ENCODE measurements at places on chromosomes 6 and 20. TPM values are rescaled to one million over a fixed set of nuclear protein-coding genes. Genes with fewer than 3 reads are reported as not detected.

- no peak for DNase-seq
These were observed 231.9 kb downstream of the CLIC5 start for GRCh38 chr6:45783716-45784115.

DNA sequence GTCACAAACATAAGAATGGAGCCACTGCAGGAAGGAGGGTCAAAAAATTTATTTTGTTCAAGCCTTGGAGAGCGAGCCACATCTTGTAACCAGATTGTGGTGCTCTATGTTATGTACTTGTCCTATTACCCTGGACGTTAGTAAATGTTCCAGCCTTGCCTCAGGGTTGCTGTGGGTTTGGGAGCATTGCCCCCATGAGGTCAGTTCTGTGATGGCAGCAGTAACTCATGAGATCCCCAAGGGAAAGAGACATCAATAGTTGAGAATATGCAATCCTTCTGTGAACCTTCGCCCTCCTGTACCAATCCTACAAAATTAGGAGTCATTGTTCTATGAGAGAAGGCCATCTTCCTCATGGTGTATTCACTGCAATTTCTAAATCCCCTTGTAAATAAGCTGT, 16.4 kb upstream of the CFAP206 start:
- DNase-seq = no peak

DNA sequence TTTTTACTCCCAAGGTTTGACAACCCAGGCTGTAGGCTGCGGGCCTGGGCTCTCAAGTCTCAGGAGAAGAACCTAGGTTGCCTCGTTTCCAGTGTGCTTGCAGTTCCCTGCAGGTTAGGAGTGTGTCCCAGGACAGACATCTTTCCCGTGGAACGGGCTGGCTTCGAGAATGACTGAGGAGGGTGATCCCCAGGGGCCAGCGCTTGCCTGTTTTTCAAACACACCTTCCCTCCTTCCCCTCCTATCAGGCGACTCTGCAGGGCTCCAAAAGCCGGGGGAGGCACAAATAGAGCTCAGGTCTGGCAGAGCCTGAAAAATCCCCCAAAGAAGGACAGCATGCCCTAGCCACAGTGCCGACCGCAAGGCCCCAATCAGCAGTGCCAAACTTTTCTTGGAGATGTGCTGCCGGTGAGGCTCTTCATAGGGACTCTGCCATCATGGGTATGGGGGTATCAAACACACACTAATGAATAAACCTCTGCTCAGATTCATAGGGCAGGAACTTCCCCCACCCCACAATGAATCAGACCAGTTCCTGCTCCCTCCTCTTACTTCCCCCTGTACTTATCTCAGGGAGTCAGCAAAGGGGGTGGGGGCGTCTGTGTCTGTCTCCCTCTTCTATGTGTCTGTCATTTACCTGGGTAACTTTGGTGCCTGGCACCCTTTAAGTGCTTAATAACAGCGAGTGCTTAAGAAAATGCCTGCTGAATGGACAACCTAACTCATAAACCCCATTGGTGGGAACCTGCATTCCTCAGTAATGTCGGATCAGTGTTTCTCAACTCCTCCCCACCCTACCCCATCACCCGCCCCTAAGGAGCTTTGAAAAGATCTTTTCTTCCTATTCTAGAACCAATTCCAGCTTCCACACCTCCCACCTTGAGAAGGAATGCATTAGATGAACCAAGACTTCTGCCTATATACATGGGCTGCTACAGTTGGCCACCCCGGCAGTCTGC, 1.6 kb downstream of the KCNG1 start:
- no peak for DNase-seq

GRCh38 chr6:20924911-20925543, 390.8 kb downstream of the CDKAL1 start:
- no peak for DNase-seq

Gene SRSF12
- not detected for total RNA-seq

DNA sequence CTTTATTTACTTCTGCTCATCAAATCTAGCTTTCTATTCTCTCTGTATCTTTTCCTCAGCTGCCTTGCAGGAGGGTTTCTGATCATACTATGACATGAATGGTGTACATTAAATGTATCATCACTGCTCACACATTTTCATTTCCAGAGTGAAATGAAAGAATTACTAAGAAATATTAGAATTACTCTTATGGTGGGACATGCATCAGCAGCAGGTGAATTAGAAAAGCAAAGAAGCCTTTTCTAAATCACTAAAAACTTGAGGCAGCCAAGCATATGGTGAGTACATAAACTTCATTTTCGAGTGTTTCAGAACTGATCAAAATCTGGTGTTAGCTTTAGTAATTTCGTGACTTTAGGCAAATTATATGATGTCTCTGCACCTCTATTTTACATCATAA, 23.6 kb downstream of the IL17A start:
- DNase-seq = no peak

Gene PPP1R14C
- total RNA-seq = 131 TPM

GRCh38 chr20:47876311-47877088, 91.2 kb upstream of the SULF2 start:
- no peak for DNase-seq

- no peak for DNase-seq
These were observed 159.5 kb upstream of the OLIG3 start for GRCh38 chr6:137653706-137654059.

Gene UNC5CL
- total RNA-seq = 0.52 TPM

DNA sequence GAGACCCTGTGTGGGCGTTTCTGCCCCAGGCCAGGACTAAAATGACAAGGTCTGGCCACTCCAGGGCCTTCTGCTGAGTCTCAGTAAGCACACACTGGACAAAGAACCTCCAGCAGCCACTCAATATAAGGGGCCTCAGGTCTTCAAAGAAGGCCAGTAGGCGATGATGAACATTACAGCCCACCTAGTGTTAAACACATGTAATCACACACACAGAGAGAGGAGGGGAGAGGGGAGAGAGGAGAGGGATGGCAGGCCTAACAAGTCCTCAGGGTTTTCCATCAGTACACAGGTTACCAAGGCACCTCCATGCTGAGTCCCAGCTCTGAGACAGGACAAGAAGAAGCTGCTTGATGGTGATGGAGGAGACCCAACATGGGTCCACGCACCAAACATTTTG, 325.6 kb downstream of the PTPRT start:
- DNase-seq = no peak

Gene SLC22A2
- not detected for total RNA-seq

Gene MROH8
- total RNA-seq = 5.6 TPM

DNA sequence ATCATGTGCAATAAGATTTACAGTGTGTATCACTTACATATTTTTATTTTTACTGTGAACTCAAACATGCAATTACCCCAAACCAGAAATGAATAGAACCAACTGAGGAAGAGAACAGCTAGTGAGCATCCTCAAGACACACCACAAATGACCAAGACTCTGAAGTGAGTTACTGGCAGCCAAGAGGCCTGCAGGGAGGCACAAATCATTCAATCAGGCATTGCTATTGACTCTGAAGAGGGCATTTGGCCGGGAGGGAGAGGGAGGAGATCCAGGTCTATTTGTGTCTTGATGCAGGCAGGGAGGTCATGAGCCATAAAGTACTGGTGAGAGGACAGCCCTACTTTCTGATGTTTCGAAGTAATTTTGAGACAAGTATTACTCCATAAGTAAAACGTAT, 257.7 kb downstream of the BCKDHB start:
- no peak for DNase-seq

GRCh38 chr20:11791835-11792567, 125.7 kb upstream of the BTBD3 start:
- DNase-seq = no peak

- no peak for DNase-seq
These were observed 38.1 kb downstream of the JARID2 start for GRCh38 chr6:15283986-15284361.

- DNase-seq = no peak
These were observed 2.2 kb downstream of the NT5DC1 start for GRCh38 chr6:116102873-116103272.

- no peak for DNase-seq
These were observed 61.3 kb downstream of the SYNJ2 start for GRCh38 chr6:158043008-158043407.

DNA sequence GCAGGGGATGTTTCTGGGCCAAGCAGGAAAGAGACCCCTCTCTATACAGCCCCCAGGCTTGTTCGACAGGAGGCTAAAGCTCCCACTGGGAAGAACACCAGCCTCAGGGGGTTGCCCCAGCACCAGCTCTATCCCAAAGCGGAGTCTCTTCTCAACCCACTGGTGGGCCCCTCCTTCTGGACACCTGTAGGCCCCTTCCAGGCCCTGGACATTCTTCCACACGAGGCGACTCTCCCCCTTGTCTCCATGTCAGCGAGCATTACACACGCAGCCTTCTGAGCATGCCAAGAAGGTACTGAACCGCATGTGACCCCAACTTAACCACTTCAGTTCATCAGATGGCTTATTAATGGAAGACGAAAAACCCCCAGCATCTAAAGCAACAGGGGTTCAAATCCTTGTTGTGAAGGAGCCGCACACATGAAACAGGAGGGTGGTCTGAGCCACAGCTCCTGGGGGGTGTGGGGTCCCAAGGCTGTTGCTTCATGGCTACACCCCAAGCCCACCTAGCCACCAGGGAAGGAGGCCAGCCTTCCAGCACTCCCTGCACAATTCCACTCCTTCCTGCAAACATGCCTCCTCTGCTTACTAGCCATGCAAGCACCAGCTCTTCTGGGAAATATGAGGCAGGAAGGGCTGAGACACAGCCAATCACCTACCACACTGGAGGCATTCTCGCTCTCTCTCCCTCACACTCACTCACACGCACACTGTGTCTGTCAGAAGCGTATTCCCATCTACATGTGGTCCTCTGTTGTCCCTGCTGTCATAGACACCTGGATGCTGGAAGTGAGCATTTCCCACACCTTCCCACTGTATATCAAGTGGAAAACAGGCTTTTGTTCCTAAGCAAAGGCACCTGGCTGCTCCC, 104.5 kb downstream of the NOL4L start:
- DNase-seq = no peak

- no peak for DNase-seq
These were observed 1.3 kb downstream of the LY6G6C start for GRCh38 chr6:31720196-31720770.

Gene GLP1R
- total RNA-seq = 0.85 TPM

Gene CALHM4
- not detected for total RNA-seq

DNA sequence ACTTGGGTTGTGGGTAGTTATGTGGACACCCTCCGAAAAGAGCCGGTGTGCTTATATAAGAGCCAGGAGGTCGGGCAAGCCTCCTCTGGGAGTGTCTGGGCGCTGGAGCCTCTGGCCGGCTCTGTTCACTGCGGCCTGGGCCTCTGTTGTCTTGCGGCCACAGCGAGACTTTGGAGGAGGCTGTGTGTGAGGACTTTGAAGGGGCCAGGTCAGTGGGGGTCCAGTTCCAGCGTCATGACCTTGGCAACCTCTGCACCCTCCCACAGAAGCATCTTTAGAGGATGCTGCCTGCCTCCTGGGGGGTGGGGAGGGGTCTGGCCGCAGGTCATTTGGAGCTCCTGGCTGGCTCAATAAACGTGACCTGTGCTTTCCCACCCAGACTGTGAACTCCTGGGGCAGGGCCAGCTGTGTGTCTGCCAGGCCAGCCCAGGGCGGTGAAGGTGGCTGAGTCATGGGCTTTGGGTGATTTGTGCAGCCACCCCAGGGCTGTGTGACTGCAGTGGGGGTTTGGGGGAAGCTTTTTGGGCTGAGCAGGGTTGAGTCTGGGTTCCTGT, 1.2 kb downstream of the TCEA2 start:
- no peak for DNase-seq

Gene PCK1
- 0.52 TPM for total RNA-seq

Gene KCNK5
- 0.21 TPM for total RNA-seq

Gene PROKR2
- not detected for total RNA-seq

Gene C6orf58
- total RNA-seq = not detected

Gene TMC2
- not detected for total RNA-seq

GRCh38 chr6:133815313-133815712, 73.6 kb upstream of the TCF21 start:
- no peak for DNase-seq

- DNase-seq = no peak
These were observed 27.7 kb downstream of the GNAS-AS1 start for GRCh38 chr20:58822748-58823730.

DNA sequence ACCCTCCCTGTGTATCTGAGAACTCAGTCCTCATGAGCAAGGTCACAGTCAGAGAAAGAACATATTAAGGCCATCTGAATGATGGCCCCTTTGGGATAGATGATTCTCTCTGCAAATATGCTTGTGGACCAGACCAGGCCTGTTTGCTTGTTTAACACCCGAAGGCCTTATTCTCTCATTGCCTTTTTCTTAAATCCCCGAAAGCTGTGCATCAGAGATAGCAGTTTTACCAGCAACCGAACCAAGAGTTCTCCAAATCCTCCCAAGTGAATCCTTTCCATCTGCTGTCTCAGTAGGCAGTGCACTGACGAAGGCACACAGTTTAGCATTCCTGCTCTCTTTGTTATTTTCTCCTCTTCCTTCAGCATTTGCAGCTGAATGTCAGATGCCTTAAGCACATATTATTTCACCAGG, 79.8 kb downstream of the TRMT6 start:
- DNase-seq = no peak

DNA sequence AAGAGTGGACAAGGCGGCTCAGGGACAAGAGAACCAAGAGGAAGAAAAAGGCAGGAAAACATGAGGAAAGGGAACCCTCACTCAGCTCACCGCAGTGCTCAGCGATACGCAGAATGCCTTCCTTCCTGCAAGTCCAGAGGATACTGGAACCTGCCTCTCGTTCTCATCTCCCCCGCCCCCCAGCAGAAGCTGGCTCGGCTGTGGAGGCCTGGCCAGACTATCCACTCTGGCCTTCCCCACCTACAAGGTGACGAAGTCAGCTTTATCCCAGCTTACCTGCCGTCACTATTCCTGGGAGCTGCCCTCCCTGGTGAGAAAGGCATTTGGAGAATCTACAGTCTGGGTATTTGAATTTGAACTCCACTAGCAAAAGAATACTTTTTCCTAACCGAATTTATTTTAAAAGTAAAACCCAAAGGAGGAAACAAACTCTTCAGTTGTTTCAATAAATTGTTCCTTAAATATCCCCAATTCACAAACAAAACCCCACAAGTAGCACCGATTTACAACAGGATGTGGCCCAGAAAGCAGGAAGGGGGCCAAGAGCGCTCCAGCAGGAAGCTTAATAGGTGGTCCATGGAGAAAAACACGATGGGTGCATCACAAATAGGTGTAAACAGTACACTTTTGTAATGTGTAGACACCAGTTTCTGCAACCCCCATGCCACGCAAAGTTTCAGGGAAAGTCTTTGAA, 2.1 kb upstream of the DIDO1 start:
- DNase-seq = no peak

DNA sequence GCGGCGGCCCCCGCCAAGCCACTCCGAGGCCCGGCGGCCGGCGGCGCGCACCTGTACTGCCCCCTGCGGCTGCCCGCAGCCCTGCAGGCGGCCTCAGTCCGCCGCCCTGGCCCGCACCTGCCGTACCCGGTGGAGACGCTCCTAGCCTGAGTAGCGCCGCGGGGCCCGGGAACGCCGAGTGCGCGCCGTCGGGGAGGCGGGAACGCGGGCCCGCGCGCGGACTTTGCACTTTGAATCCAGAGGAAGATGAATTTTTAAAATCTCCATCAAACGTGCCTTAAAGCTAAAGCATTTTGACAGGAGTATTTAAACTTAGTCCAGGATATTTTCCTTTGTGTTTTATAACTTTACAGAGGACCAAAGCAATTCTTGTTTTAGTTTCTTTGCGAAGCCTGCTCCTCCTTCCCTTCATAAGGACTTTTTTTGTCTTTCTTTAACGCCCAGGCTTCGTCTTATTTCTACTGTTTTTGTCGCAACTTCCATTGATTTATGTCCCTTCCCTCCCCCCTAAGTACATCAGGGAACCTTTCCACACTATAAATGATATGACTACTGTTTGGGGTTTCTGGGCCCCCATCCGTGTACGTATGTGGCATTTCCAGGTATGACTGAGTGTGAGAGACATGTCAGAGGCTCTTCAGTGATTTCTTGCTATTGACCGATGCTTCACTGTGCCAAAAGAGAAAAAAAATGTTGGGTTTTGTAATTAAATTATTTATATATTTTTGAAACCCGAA, 2.0 kb downstream of the FOXQ1 start:
- DNase-seq = no peak

Gene IL17A
- not detected for total RNA-seq
